ENCODE measurements at places on chromosomes 12 and 14.

- no peak for DNase-seq
Observed at GRCh38 chr14:86673523-86673969, 1143.6 kb downstream of the FLRT2 start.

DNA sequence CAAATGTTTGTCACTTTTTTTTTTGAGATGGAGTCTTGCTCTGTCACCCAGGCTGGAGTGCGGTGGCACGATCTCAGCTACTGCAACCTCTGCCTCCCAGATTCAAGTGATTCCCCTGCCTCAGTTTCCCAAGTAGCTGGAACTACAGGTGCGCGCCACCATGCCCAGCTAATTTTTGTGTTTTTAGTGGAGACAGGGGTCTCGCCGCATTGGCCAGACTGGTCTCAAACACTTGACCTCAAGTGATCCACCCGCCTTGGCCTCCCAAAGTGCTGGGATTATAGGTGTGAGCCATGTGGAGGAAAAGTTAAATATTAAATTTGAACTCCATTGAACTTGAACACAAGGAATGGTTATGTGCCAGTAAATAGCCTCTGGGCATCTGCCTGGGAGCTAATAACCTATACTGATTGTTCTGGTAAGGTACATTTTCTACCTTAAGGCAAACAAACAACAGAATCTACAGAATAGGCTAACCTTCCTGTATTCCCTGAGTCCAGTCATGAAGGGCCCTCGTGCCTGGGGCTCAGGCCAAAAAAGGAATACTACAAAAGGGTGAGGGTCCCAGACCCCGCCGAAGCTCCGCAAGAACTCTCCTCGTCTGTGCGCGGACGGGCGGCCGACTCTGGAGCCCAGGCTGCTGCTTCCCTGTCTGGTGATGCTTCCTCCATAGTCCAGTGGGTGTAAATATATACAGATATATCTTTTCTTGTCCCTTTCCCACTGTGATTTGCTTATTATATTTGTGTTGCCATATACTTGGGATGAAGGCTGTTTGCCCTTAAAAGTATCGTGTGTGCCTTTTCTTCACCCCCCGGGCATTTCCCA, 74.0 kb upstream of the EIF5 start:
- DNase-seq = no peak

- no peak for DNase-seq
Observed at GRCh38 chr14:81533212-81533535, 479 bp downstream of the SEL1L start.

- no peak for DNase-seq
Observed at GRCh38 chr14:75675265-75675960, 14.4 kb downstream of the TTLL5 start.

DNA sequence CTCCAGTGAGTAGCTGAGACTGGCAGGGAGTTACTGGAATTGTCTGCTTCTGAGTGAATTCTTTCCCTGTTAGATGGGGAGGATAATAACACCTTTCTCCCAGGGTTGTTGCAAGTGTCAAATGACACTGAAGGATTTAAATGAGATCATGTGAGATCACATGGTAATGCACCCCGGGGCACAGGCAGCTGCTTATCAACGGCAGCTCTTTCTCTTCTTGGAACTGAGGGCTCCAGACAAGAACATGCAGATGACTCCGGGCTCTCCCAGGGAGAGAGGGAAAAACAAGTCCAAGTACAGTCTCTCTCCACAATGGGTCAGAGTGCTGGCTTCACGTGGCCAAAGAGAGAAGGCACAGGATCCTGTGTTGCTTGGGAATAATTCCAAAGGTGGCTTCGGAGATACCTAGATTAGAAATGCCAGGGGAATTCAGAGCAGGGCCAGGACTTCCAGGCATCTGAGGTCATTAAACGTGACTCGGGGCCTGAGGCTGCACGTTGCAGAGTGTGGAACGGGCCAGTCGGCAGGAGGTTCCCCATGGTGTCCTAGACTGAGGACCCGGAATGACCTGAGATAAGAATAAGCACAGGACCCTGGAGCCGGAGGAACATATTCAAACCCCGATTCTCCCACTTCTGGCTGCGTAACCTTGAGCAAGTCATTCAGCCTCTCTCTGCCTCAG, 109.2 kb downstream of the PRMT8 start:
- DNase-seq = no peak

GRCh38 chr14:93078870-93079269, 36.9 kb downstream of the ITPK1 start:
- no peak for DNase-seq

GRCh38 chr12:113461666-113462065, 10.0 kb downstream of the LHX5 start:
- no peak for DNase-seq

DNA sequence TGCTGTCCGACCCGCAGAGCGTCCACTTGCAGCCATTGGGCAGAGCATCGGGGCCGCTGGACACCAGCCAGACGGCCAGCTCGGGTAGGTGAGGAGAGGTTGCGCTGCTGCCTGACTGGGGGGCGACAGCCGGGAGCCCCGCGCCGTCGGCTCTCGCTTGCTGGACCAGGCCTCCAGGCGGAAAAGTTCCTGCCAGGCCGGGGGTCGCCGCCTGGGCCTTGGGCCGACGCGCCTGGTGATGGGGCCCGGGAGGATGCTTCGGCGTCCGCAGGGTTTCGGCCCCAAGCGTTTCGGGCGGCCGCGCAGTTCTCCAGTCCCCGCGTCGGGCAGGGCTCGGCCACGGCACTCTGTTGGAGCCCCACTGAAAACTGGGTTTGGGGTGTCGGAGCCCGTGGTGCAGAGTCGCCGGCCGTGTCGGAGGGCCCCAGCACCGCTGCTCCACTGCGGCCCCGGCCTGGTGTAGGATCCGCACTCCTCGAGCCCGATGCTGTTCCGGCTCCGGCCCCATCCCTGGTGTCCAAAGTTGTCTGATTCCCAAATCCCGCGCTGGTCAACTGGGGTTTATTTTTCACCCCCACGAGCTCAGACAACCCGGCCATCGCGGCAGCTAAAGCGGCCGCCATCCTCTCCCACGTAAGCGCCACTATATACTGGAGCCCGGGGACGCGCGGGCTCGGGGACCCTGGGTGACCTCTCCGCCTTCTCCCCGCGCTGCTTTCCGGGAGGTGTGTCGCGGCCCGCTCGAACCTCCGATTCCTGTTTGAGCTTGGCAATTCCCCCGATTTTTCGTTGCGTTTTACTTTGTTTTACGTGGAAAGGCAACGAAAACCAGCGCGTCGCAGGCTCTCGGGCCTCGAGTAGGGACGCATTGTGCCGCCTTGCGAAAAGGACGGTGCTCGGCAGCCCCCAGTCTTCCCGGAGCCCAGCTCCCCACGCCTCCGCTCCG, 872 bp downstream of the VSX2 start:
- no peak for DNase-seq

DNA sequence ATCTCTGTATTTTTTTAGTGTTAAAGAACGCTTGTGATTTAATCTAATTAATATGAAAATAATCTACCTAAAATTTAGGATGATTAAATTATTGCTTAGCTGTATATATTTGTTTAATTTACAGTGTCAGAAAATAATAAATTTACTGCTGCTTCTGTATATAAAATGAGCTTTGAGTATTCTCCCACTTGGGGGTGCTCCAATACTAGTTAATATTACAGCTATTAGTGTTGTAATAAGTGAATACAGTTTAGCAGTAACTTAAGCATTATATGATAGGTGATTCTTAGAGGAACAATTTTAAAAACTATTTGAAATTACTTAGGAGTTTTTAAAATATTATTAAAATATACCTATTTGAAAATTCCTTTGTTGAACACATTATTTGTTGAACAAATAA, 62.2 kb downstream of the PAPOLA start:
- DNase-seq = no peak

GRCh38 chr12:68375756-68376695, 43.9 kb upstream of the MDM1 start:
- DNase-seq = no peak

- no peak for DNase-seq
Observed at GRCh38 chr12:12171991-12172511, 94.8 kb downstream of the LRP6 start.

DNA sequence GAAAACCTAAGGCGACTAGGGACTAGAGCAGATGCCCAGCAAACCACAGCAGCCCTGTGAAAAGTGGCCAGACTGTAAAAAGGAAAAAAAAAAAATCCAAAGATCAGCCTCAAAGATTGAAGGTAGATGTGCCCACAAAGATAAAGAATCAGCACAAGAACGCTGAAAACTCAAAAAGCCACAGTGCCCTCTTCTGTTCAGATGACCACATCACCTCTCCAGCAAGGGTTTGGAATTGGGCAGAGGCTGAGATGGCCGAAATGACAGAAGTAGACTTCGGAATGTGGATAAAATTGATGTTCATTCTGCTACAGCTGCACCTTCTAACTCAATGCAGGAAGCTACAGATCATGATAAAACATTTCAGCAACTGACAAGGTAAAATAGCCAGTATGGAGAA, 154.4 kb downstream of the GPHN start:
- DNase-seq = no peak

All from activated CD8-positive, alpha-beta memory T cell treated with anti-CD3 and anti-CD28 coated beads for 1 hour (primary cell).